ENCODE measurements at places on chromosomes 5 and 9.

GRCh38 chr5:55308254-55308836 lies 556 bp downstream of the MTREX start:
- DNase-seq, result no peak

- DNase-seq, result peak; percentile 33
These were observed 121.6 kb downstream of the TLR4 start for GRCh38 chr9:117825609-117826347.

- DNase-seq, result no peak
These were observed 212.5 kb downstream of the SEMA6A start for GRCh38 chr5:116361979-116362577.

GRCh38 chr5:113367586-113367985 lies 67.2 kb downstream of the TSSK1B start:
- no peak for DNase-seq

- DNase-seq, result no peak
These were observed 126.6 kb upstream of the HMHB1 start for GRCh38 chr5:143685246-143685815.

GRCh38 chr9:96157675-96158074 lies 144.3 kb downstream of the HSD17B3 start:
- DNase-seq, result no peak

- DNase-seq, result no peak
These were observed 66.6 kb downstream of the C9orf152 start for GRCh38 chr9:110141227-110141793.

DNA sequence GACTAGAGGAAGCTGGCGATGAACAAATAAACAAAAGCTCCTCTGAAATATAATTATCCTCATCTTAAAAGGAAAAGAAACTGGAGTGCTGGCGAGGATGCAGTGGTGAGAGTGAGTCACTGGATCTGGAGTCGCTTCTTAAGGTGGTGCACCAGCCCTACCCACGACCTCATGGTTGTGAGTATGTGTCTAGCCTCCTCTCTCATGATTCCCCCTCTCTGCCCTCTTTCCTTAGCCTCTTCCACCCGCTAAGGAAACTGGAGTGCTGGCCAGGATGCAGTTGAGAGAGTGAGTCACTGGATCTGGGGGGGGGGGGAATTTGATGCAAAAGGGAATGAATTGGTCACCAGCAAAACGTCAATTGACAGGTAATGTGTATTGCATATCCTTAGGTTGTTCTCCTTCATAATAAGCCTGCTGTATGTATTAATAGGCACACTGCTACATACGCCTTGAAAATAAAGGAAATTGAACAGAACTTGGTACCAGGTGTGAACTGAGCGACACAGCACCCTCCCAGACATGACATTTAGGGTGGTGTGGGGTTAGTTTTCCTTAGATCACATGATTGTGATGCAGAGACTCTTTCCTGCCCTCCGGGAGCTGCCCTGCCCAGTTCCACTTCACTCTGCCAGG lies 36.3 kb upstream of the EBF1 start:
- DNase-seq, result no peak

- no peak for DNase-seq
These were observed 338 bp downstream of the ABHD17B start for GRCh38 chr9:71910650-71911060.

GRCh38 chr9:107830479-107830878 lies 340.9 kb upstream of the KLF4 start:
- DNase-seq, result no peak

DNA sequence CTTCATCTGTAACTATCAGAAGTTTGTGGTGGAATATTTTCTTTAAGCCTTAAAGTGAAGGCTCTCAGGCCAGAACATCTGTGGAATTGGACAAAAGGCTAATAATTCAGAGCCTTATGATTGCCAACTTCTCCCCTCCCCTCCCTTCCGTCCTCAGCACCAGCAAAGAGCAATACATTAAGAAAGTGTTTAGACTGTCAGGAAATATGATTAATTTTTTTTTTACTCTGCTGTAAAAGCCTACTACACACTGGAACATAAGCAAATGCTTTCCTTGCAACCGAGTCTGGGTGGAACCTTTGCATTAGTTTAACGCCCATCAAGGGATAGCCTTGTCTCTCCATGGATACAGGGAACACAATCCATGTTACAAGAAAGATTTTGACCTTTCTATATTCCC lies 110.3 kb upstream of the TARS1 start:
- DNase-seq, result no peak

DNA sequence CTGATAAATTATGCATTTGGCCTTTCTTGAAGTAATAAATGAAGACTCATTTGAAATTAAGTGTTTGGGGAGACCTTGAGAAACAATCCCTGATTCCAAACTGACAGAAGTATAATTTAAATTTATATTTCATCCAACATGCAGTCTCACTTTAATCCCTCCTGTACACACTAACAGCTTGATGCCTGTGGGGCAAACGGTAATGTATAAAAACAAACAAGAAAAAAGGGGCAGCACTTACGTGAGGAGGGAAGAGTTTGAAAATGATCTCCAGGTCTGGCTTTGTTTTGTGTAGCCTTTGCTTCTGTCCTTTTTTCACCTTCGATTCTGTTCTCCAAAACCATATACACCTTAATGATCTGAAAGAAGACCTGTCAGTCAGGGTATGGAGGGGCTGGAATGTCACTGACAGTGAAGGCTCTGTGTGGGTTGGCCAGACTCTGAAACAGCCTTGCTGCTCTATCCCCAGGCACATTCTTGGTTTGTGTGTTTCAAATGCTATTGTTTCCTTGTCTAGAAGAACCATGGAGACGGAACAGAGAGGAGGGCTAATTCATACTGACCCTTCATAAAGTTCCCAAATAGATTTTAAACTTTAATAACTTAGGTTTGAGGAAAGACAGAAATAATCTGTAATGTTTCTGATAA lies 338.2 kb upstream of the WWC1 start:
- no peak for DNase-seq

DNA sequence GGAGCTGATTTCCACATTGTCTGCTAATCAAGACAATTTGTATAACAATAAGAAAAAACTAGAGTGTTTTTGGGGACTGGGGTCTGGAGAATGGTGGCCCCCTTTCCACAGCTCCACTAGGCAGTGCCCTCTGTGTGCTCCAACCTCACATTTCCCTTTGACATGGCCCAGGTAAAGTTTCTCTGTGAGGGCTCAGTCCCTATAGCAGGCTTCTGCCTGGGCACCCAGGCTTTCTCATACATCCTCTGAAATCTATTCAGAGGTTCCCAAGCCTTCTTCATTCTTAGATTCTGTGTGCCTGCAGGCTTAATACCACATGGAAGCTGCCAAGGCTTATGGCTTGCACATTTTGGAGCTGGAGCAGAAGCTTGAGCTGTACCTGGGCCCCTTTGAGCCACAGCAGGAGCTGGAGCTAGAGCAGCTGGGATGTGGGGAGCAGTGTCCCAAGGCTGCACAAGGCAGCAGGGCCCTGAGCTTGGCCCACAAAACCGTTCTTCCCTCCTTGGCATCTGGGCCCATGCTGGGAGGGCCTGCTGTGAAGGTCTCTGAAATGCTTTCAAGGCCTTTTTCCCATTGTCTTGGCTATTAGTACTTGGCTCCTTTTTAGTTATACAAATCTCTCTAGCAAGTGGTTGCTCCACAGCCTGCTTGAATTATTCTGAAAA lies 49.1 kb upstream of the VPS13A start:
- no peak for DNase-seq

DNA sequence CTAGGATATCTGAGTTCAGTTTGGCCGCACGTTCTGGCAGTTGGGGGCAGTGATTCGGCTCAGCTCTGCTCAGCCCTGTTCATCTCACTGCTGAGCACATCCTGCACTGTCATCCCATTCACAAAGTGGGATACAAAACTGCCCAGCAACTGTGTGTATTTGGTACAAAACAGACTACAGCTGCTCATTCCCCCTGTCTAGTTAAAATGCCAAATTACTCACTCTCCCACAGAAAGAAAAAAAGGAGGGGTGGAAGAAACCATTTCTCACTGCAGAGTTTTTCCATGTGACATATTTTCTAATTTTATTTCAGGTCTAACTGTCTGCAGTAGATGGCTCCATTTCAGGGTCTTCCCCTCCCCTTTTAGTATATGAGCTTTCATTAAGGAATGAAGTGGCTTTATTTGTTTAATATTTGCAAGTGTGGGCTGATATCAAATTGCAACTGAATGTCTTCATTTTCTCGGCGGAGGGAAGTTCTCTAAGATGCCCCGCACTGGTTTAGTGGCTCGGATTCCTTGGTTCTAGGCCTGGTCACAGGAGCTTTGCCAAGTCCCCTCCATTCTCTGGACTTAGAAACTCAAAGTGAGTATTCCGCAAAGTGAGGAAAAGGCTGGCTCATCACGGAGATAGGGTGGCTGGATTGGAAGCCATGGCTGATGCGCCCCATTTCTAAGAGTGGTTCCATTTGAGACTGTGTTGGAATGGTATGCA lies 14.7 kb downstream of the COL15A1 start:
- no peak for DNase-seq

DNA sequence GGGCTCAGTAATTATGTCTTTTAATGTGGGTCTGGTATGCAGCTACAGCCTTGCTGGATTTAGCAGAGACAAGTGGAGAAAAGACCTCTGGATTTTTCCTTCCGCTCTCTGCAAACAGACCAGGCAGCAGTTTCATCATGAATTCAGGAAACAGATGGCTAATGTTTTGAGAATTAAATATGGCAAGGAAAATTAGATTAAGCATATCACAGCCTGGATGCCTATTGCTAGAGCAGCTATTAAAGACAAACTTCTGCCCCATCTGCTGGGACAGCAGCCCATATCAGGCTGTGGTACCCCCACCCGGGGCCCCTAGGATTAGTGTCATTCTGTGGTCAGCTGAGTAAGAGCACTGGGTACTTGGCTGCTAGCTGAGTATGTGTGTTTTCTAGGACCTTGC lies 6.2 kb downstream of the SKP2 start:
- DNase-seq, result no peak

DNA sequence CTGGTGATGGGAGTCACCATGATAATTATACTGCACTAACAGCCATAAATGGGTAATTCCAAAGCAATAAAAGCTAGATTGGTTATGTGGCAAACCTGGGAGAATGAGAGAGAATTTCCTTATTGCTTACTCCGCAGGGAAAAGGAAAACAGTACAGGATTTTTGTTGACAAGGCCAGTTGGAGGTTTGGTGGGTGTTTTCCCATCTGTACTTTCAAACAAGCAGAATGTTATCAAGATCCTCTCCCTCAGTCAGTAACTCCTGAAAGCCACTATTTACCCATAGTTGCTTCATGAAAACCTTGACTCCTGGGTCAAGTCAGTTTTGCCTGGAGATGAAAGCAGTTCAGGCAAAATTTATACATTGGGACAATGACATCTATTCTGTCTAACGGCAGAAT lies 26.4 kb downstream of the IL9 start:
- no peak for DNase-seq

DNA sequence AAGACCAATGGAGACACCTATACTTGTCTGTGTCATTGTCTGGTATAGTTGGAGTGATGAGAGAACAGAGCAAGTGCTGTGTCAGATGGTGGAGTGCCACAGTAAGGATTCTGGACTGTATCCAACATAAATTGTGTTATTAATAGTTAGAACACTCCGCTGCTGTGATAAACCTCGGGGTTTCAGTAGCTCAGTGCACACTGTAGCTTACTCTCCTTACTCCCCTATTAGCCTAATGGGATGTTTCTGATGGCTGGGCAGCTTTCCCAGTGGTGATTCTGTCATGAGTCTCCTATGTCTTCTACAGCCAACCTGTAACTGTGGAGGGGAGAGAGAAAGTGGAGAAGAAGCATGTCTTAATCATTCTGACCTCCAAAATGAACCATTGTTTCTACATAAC lies 127.6 kb upstream of the PTCH1 start:
- no peak for DNase-seq

DNA sequence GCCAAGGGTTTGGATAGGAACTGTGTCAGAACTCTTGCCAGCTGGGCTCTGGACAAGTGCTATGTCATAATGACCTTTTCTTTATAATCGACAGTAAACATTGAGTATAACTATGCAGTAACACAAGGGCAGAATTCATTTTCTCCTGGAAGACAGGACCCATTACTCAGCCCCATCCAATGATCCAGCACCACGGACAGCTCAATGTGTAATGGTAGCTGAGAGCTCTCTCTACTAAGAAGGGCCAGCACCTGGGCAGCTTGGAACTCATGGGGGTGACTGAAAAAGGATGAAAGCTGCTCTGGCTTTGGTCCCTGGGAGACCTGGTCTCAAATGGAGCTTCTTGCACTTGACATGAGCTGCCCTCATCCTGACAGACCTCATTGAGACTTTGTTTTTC lies 347.8 kb downstream of the TRIM32 start:
- no peak for DNase-seq

- DNase-seq, result peak; percentile 45
These were observed 24.1 kb upstream of the OTP start for GRCh38 chr5:77662635-77663034.

- DNase-seq, result no peak
These were observed 681 bp downstream of the CPLANE1 start for GRCh38 chr5:37248421-37248969.

DNA sequence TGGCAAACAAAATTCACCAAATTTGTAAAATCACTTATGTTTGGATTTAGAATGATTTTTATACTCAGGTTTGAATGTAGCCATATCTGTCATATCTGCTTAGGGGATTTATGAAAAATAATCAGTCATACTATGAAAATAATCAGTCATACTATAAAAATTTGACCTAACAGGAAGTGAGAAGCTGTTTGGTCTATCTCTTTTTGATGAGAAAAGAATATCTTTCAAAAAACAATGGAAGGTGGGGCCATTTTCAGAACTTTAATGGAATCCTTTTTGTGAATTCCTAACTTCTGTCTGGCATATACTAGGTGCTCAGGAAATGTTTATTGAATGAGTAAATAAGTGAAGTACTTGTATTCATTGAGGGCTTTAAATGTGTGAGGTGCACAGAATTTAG lies 70.1 kb downstream of the CWC27 start:
- no peak for DNase-seq

Measured in GM06990 (cell line).